ENCODE measurements at places on chromosomes 3 and 15.

- DNase-seq, result no peak
Measured at GRCh38 chr15:48066456-48066855, 54.3 kb upstream of the SLC24A5 start.

DNA sequence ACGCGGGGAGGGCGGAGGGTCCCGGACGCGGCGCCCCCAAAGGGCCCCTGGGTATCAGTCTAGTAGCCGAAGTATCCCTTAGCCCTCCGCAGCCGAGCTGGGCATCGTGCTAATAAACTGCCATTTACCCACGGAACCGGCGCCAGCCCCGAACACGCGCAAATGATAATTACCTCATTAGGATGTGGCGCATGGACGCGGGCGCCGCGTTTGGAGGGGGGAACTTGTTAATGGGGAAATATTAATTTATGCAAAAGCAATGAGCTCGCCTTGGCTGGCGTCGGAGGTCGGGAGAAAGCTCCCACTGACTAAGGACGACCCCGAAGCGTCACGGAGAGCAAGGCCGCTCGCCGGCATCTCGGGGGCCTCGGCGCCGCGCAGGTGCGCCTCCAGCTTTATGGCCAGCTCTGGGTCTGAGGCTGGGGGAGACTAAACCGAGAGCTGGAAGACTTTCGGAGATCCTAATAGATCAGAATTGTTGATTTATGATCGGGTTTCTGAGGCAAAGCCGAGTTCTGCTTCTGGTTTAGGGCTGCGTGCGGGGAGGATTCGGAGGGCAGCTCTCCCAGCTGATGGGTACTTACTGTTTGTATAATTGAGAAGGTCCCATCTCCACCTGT lies 474 bp upstream of the FEZF2 start:
- DNase-seq, result no peak

DNA sequence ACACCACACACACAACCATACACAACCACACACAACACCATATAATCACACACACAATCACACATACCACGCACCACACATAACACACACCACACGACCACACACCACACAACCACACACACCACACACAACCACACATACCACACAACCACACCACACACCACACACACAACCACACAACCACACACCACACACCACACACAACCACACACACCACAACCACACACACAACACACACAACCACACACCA lies 24.2 kb downstream of the CPN2 start:
- DNase-seq, result no peak

DNA sequence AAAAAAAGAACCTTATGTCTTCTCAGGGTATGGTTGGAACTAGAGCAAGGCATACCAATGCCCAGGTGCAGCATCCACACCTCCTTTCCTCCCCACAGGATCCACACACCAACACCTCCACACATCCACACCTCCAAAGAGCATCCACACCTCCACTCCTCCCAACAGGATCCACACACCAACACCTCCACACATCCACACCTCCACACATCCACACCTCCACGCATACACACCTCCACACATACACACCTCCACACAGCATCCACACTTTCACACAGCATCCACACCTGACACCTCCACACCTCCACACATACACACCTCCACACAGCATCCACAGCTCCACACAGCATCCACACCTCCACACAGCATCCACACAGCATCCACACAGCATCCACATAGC lies 5.3 kb downstream of the MESP1 start:
- no peak for DNase-seq

DNA sequence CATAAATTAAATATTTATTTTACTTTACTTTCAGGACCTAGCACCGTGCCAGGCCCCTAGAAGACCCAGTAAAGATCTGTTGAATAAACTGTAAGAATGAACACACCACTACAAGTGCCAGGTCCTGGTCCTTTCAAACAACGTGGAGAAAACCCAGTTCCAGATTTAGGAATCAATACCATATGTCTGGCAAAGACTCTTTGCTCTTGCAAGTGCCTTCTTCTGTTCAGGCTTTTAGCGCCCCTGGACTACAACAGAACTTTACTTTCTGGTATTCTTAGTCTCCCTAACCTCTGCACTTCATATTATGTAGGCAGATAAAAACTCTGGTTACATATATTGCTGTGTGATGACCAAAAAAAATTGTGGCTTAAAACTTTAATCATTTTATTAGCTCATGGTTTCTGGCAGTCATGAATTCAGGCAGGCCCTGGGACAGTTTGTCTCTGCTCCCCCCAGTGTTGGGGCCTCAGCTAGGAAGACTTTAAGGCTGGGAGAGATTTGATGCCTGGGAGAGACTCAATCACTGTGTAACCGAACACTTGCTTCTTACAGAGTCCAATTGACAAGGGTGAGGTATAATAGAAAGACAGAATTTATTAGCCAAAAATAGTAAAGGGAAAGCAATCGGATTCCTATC lies 2.9 kb upstream of the PSMA4 start:
- no peak for DNase-seq

- DNase-seq, result no peak
Measured at GRCh38 chr15:48630245-48630644, 15.3 kb downstream of the FBN1 start.

DNA sequence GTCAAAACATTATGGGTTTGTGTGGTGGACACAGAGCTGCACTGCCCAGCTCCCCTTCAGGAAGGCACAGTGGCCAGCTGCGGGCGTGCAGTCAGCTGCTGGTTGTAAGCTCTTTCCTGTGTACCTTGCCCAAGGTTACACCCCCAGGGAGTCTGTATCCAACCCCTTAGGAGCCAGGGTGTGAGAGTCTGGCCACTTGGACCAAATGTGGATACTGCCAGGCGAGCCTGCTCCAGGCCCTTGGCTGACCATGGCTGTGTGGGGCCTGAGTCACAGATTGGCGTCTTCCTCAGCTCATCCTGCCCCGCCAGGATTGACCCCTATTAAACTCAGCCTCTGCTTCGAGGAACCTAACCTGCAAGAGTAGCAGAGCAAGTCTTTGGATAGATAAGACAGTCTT lies 56.9 kb downstream of the ABHD5 start:
- DNase-seq, result no peak

DNA sequence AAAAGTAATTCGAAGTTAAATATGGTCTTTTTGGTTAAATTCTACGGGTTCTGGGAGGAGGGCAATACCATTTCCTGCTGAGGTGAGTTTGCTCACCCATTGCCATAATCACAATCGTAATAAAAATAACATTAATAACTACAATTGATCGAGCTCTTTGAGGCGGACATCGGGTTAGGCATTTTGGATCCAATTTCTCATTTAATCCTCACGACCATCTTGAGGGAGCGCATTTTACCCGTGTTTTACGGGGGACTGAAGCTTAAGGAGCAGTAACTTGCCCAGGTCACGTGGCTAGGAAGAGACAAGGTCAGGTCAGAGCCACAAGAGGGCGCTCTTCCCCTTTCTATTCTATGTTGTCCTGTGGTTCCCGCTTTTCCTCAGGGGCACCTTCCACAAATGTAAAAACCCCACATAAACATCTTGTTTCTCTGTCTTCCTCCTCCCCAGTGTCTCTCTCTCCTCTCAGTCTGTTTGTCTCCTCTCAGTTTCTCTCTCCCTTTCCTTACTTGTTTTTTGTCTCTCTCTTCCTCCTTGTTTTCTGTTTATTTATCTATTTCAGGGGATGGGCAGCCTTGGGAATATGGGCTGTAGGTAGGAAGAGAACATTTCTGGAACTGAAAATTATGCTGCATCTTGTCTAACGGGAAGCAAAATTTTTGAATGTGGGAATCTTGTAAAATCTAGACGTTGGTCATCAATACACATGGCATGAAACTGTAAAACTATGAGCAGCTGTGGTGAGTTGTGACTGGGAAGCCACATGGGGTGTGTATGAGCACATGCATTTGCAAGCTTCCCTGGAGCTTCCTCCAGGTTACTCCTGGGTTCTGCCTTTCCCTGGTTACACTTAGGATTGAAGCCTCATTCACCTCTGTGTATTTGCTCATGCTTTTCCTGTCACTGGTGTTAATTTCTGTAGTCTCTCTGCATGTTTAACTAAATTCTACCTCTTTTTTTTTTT lies 71.0 kb downstream of the SQOR start:
- peak; percentile 46 for DNase-seq

DNA sequence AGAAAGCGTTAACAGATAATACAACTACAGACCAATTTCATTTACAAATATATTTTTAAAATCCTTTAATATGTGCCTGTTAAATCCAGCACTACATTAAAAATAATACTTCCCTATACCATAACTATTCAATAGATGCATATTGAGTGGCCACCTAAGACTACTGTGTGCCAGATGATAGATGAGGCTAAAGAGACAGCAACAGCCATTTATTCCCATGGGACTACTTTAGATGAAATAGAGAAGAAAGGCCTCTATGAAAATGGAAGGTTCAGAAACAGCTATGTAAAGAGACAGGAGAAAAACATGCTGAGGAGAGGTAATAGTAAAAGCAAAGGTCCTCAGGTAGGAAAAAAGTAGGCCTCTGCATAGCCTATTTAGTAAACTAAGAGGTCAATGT lies 358.1 kb downstream of the ULK4 start:
- no peak for DNase-seq

- peak; percentile 17 for DNase-seq
Measured at GRCh38 chr3:192566706-192567290, 160.5 kb downstream of the FGF12 start.

DNA sequence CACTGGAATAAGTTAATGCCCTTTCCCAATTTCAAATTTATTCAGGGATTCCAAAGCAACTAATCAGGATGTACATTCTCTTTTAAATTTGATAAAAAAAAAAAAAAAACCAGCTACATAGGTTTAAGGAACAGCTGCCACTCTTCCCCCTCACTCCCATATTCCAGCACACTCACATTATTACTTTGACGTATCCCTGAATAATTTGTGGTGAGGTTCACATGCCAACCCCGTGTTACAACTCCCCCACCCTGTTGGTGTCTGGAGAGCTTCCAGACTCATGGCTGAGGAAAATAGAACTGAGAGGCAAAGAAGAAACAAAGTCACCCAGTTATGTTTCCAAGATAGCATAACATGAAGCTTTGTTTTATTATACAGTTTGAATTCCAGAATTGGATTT lies 300.5 kb upstream of the MME start:
- DNase-seq, result no peak

- DNase-seq, result no peak
Measured at GRCh38 chr3:40528426-40528825, 3.7 kb downstream of the ZNF621 start.

DNA sequence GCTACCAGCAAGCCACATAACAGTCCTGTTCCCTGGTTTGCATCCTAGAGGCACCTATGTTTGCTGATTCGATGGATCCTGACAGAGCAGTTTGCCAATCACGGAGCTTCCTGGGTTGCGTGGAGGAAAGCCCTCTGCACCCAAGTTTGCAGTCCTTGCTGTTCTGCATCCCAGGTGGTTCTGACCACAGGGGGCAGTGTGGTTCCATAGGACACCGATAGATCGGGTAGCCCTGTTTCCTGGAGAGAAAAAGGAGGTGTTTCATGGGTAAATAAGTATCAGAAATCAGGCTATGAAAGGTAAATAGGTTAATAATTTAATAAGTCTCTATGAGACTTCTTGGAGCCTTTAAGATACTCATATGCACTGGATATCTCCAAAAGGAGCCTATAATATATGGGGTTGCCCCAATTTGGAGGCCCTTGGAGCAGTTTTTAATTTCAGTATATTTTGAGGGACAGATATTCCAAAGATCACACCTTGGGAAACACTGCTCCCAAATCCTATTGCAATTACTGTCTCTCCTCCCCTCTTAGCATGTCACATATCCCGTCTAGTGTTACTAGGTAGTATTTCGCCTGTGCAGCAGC lies 194.6 kb upstream of the TPM1 start:
- no peak for DNase-seq

DNA sequence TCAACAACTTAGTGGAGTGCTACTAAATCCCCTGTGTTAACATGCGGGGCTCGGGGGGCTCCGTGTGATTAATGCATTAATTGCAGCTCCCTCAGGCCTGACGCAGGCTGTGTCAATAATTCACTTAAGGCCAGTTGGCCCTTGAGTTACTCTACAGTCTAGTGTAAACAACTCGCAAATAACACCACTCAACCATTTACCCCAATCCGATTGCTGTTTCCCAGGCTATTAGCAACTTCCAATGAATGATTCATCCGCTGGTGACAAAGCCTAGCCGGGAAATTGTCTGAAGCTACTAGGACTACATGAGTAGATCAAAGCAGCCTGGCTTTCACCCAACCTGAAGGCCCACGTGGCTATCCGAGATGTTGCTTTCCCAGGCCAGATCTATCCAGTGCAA lies 121.3 kb upstream of the SOX14 start:
- DNase-seq, result no peak

GRCh38 chr3:57729334-57730045 lies 26.6 kb upstream of the SLMAP start:
- DNase-seq, result no peak

GRCh38 chr15:72991026-72991425 lies 61.2 kb upstream of the NEO1 start:
- DNase-seq, result no peak

GRCh38 chr3:190301591-190301990 lies 20.7 kb downstream of the CLDN1 start:
- no peak for DNase-seq

GRCh38 chr15:30923429-30923828 lies 19.7 kb downstream of the FAN1 start:
- DNase-seq, result no peak

- no peak for DNase-seq
Measured at GRCh38 chr15:99371180-99372103, 120.2 kb downstream of the LRRC28 start.

DNA sequence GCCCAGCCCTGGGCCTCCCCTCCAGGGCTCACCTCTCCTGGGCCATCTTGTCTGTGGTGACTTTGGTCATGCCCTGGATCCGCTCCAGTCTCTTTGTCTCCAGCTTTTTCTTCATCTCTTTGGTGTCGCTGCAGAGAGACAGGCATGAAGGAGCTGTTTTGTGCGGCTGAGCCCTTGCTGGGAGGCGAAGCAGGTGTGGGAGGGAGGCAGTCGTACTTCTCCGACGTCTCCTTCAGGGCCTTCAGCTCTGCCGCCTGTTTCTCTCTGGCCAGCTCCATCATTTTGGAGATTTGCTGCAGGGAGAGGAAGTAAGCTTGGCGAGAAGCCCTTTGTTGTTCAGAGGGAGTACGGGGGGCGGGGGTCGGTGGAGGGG lies 7.7 kb upstream of the ANKRD63 start:
- DNase-seq, result no peak

DNA sequence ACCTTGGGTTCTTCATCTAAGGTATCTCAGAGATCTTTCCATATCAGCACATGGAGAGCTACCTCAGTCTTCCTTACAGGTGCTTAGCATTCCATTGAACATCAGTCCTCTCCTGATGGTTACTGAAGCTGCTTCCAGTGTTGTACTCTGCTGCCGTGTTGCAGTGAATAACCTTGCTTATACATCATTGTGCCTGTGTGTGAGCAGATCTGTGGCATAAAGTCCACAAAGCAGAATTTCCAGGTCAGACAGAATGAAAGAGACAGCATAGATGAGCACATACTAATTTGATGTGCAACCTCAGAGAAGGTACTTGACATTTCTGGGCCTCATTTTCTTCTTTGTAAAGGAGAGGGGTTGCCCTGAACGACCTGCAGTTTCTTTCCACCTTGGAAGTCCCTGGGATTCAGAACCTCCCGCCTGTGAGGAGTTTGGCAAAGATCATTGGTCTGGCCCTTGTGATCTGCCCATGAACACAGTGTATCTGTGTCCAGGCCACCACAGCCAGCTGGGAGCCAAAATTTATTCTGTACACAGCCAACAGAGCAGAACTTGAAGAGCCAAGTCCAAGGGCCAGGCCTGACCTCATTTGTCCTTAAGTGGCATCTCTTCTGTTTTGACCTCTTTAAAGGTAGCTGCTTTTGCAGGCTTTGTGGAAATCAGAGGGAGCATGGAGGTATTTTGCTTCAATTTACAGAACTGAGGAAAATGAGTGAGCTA lies 57.2 kb upstream of the SLC7A14 start:
- no peak for DNase-seq

Measured in activated CD8-positive, alpha-beta memory T cell treated with anti-CD3 and anti-CD28 coated beads for 1 hour (primary cell).